LHCN-M2 (cell line): ENCODE measurements at places on chromosomes 7 and 10.

DNA sequence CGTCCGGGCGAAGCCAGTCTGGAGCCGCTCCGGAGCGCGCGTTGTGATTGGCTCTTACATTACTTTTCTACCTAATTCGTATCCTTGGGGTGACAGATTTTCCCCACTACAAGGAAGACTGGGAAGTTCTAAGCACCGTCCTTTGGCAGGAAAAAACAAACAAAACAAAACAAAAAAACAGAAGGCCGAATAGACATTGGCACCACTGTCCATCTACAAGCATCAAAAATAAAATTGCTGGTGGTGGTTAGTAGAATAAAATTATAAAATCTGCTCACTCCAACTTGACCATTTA lies 651 bp upstream of the SKAP2 start:
- DNase-seq: no peak

GRCh38 chr10:47451998-47452494 lies 31.9 kb downstream of the ANXA8 start:
- no peak for DNase-seq

DNA sequence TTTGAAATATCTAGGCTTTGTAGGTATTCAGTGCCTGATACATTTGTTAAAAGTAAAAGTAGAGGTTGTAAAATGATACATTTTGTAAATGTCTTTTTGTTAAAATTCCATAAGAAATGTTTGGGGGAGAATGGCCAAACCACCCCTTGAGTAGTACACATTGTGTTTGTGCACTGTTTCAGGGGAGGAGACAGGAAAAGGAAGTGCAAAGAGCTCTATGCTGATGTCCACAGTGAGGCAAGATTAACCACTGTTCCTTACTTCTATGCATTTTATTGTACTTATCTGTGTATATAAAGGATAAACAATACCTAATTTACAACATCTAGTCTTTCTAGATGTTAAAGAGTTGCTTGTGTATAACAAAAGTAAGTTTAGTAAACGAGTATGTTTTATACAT lies 7.4 kb upstream of the CYCS start:
- DNase-seq: no peak

DNA sequence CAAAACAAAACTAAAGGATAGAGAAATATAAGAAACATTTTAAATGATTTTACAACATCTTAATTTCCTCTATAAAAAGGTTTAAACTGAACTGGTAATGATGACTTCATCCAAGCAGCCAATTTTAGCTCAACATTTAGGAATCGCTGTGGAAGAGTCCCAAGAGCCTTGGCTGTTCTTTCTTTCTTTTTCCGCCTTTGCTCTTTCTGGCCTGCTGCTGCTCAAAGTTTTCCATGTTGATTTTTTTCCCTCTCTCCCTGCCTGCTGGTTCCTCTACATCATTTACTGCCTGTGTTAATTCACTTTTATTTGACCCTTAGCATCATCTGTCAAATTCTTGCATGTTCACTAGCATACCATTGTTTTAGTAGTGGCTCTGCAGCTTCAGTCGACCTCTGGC lies 146.9 kb downstream of the EVX1 start:
- no peak for DNase-seq

DNA sequence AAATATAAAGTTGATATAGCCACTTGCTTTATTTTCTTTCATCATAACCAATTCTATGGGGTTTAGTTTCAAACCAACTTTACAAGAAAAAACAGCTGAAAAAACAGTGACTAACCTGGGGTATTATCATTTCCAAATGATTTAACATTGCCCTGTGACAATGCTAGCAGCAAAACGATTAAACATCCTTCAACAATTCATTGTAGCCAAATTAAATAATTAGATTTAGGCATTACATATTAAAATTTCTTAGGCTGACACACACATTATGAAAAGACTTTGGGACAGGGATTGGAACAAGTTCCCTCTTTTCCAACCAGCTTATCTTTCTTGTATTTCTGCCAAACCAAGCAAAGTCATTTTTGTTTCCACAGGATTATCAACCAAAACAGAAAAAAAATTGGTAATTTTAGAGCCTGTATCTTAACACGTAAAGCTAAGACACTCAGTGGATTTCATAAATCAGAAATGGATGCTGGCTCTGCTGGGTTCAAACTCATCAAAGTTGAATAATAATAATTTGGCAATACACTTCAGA lies 84.0 kb downstream of the SEMA3D start:
- DNase-seq: peak; percentile 75

DNA sequence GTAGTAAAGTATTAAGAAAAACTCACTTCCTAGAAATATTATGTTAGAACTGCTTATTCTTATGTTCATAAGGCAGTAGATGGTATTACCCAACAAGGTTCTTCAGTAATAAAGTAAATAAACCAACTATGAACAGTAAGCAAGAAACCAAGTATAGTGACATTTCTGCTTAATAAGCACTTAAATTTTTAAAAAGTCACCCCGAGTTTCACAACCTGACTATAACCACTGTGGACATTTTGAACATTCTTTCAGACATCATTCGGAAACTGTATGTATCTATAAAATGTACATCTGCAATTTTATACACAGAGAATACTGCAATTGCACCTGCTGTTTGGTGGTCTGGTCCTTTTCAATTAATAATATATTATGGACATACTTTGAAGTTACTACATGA lies 1073.6 kb downstream of the XPNPEP1 start:
- DNase-seq: no peak

- peak; percentile 97 for DNase-seq
These were observed 394.9 kb downstream of the DGKB start for GRCh38 chr7:14507617-14508016.

- peak; percentile 36 for DNase-seq
These were observed 141.2 kb downstream of the MLLT10 start for GRCh38 chr10:21675157-21675796.

DNA sequence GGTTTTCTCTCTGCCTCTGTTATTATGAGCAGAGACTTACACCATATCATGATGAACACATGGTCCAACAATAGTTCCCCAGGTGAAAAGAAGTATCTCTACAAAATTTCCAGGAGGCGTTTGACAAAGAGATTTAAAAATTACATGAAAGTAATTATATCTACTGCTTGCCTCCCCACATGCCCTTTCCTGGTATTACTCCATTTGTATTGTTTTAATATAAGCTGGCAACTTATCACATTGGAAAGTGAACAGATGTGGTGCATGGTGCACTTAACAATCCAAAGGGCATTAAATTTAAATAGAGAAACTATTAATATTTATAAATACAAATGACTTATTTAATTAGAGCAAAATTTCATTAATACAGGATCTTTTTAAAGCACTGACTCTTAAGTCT lies 638.2 kb downstream of the ANKRD7 start:
- no peak for DNase-seq

- no peak for DNase-seq
These were observed 196.2 kb downstream of the PLXNA4 start for GRCh38 chr7:132380059-132380458.

- DNase-seq: peak; percentile 65
These were observed 2.1 kb upstream of the IDE start for GRCh38 chr10:92575961-92576360.

DNA sequence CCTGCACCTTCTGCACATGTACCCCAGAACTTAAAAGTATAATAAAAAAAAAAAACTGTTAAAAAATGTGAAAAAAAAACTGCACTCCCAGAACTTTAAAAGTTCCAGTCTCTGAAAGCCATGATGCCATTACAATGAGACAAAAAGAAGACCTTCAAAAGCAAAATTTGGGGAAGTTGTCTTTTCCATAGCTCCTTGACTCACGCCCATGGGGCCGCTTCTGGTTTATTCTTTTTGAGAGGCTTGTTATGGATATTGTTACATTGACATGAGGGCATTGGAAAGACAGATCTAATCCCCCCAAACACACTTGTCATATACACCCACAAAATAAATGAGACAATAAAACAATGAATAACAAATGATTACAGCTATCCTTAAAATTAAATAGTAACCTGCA lies 798 bp downstream of the BLNK start:
- DNase-seq: no peak

DNA sequence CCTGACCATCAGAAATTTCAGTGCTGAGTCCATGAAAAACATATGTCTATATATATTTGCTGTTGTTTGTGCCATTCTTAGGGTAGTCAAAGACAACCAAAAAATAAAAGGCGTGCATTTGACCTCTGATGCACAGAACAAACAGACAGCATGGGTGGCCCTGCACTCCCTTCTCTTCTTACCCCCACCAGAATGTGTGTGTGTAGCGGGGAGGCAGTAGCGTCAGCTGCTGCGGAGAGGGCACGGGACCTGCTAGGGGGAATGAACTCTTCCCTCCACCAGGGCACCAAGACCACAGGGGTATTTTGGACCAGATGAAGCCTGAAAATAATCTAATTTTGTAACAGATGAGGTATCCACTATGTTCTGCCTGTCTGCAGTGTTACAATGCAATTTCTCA lies 277.7 kb upstream of the ZNF32 start:
- DNase-seq: no peak

DNA sequence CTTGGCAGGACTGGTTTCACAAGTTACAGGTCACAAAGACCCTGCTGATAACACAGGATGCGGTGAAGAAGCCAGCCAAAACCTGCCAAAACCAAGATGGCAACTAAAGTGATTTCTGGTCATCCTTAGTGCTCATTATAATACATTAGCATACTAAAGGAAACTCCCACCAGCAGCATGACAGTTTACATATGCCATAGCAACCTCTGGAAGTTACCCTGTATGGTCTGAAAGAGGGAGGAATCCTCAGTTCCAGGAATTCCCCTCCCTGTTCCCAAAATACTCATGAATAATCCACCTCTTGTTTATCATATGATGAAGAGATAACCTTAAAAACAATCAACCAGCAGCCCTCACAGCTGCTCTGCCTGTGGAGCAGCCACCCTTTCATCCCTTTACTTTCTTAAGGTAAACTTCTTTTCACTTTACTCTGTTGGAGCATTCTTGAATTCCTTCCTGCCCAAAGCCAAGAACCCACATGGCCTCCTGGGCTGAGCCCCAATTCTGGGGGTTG lies 21.9 kb downstream of the DPY19L1 start:
- no peak for DNase-seq

DNA sequence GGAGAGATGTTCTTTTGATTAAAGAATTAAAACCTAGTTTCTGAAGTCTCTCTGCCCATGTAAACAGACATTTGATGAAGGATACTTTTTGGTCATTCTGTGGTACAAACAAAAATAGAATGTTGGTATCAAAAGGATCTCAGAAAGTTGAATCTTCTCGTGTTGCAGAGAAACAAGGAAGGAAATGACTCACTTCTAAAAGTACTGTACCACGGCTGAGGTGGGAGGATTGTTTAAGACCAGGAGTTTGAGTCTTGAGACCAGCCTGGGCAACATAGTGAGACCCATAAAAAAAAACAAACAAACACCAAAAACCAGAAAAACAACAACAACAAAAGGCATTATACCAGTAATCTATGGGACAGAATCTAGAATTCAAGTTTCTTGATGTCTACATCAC lies 69.7 kb downstream of the PRSS58 start:
- no peak for DNase-seq

GRCh38 chr10:95297402-95297801 lies 6.6 kb upstream of the PDLIM1 start:
- no peak for DNase-seq

DNA sequence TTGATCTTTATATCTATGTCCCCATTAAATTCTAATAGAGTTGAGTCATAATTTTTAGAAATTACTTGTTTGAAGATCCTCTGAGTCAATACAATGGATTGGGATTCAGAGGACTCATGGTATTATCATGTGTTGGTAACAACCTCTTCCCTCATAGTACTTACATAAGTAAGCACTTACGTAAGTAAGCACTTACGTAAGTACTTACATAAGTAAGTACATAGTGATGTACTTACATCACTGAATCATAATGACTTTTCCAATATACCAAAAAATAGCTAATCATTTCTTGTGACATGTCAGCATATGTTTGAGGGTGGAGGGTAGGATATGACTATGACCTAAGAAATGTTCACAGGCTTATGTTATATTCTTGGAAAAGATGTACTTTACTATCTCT lies 740.5 kb downstream of the SORCS1 start:
- DNase-seq: no peak

- no peak for DNase-seq
These were observed 571.0 kb downstream of the SH2D4B start for GRCh38 chr10:81108516-81109199.

GRCh38 chr10:91049988-91050360 lies 129.1 kb upstream of the ANKRD1 start:
- peak; percentile 19 for DNase-seq

DNA sequence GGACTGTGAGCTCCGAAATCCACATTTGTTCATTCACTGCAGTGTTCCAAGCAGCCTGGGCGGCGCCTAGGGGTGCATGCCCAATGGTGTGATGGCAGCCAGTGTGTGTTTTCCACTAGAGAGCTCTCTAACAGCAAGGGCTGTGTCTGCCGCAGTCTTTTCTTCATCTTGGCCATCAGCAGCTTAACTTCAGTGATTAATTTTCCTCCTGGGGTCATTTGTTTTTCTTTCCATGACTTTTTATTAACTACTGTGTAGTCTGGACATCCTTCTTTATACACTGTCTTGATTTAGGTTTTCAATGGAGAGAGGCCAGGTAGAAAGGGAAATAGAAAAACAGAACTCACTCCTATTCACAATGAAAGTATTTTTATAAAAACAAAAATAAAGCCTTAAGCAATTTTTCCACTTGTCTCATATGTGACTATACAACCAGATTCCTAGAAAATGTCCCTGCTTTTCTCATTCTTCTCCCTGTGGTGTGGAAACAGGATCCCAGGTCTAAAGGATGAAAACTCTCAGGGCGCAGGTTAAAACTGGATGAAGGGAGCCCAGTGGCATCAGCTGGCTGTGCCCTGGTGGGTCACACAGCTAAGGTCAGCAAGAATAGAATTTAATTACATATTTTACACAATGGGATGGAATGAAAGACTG lies 176.8 kb downstream of the PKD1L1 start:
- peak; percentile 83 for DNase-seq

DNA sequence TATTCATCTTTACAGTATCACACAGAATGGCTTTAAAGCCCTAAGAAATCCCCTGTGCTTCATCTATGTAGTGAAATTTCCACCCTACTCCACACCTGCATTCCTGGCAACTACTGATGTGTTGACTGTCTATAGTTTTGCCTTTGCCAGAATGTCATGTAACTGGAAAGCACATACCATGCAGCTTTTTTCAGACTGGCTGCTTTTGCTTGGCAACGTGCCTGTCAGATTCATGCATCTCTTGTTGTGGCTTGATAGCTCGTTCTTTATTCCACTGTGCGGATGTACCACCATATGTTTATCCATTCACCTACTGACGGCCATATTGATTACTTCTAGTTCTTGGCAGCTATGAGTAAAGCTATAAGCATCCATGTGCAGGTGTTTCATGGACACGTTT lies 30.6 kb downstream of the RBM17 start:
- DNase-seq: no peak

GRCh38 chr7:30751696-30752273 lies at the start of gene INMT:
INMT (plus strand) TSS chr7:30752135; CDS start chr7:30752151, 16 bp downstream.
- peak; percentile 15 for DNase-seq

DNA sequence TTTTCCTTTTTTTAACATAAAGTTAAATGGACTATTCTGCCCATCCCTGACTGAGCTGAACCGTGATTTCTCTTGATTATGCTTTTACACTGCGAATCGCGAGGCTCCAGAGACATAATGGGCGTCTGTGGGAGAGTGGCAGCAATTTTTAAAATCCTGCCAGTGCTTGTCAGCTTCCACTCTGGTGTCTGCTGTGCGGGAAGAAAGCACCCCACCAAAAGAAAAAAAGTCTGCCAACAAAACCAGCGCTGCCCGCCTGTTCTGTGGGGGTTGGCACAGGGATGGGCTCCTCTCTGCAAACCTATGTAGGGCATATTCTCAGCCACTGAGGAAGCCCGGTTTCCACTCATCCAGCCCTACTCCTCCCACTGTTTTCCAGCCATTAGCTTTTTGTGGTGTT lies 592.3 kb upstream of the GALNT17 start:
- DNase-seq: no peak

- DNase-seq: no peak
These were observed 207.1 kb upstream of the ADCY1 start for GRCh38 chr7:45367026-45367425.
